ENCODE measurements at places on chromosomes 2 and 18.

GRCh38 chr2:191670076-191670475 is 7.9 kb upstream of the NABP1 start:
- DNase-seq = no peak

DNA sequence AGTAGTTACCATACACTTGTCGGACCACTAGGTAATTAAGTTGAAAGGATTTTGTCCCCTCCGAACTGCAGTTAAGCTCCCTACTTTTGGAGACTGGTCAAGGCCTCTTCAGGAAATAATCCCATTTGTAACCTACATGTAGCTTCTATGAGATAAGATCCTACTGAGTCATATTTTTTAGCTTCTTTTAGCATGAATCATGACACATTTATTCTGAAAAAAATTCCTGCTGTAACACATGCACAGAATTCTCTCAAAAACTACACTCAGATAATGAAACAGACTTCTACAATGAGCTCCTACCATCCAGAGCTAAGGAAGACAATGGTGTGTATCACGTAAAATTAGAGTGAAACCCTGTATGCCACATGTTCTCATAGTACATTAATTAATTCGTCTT is 100.7 kb upstream of the CCDC195 start:
- no peak for DNase-seq

- DNase-seq = no peak
Measured at GRCh38 chr2:134327367-134327766, 73.5 kb downstream of the MGAT5 start.

GRCh38 chr2:70009762-70010575 is 48.5 kb upstream of the ASPRV1 start:
- DNase-seq = no peak

All from CD4-positive, alpha-beta T cell treated with Interleukin-12 subunit alpha and Interleukin-12 subunit beta, for 1 hour (primary cell).